WTC11 (cell line): ENCODE measurements at places on chromosomes 16 and 17. TPM values are rescaled to one million over a fixed set of nuclear protein-coding genes. Genes with fewer than 3 reads are reported as not detected.

The KREMEN2 gene
- 7.5 to 8.6 TPM (median 8.5 TPM) in 3 replicates for total RNA-seq

The PSMB10 gene
- total RNA-seq = 34.8 to 40.9 TPM (median 35.3 TPM) in 3 replicates

DNA sequence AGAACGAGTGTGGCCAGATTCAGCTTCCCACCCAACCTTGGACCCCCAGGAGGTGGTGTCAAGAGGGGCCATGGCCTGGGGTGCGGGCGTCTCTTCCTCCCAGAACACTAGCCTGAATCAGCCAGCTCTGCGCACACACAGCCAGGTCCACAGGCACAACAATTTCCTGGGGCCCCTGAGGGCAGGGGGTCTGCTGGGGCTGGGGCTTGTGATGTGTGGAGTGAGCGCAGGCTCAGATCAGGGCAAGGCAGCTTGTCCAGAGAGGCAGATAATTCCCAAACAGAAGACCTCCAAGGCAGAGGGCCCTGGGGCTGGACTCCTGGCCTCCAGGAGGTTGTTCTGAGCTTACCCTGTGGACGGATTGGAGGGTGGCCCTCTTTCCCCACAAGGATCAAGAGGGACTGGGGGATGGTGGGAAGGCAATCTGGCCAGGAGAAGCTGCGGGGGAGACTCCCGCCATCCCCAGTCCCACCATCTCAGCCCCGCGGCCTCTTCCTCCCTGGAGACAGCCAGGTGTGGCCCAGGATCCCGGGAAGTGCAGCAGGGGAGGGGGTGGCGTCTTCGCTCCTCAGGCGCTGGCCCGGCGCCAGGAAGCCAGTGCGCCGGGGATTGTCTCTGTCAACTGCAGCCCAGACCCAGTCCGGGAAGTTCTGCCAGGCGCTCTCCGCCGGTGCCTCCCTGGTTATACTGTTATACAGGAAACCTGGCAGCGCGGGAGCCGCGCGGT, 52.0 kb upstream of the AMZ2 start:
- peaks cover 89% of the 10 kb centered on the region for H3K27me3 ChIP-seq
- H3K36me3 ChIP-seq = no peaks in the 10 kb centered on the region
- DNase-seq = peak; percentile 59
- peaks cover 24% of the 10 kb centered on the region for H3K4me1 ChIP-seq
- H3K27ac ChIP-seq = no peak overlapping the region
- H3K4me3 ChIP-seq = peak overlapping the region; percentile 69

DNA sequence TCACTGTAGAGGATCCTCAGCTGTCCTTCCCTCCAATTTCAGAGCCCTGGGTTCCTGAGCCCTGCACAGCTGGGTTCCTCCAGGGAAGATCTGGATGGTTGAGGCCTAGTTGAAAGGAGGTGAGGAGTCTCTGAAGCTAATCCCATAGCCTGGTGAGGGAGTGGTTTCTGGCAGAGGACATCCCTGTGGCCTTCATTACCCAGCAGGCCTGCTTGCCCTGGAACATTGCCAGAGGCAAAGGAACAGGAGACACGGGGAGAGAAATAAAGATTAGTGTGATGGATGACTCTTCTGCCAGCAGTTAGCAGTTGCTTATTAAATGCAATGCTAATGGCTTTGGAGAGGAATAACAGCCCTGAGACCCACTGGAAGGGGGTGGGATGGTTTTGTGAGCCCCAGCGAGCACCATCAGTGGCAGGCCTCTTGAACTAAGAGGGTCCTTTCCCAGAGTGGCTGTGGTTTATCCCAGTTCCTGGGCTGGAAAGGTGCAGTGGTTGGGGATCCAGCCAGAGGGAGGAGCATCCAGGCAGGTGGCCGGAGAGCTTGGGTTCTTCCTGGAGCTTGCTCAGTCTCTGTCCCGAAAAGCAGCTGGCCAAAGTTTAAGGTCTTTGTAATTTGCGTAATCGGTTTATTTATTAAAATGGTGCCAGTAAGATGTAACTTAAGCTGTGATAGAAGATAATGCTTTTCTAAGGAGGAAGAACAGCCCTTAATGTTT, 209.7 kb downstream of the CCDC182 start:
- no peaks in the 10 kb centered on the region for H3K27me3 ChIP-seq
- no peaks in the 10 kb centered on the region for H3K36me3 ChIP-seq
- H3K27ac ChIP-seq = peak overlapping the region; percentile 27; the same call in 1 of the 2 replicates
- peaks cover 35% of the 10 kb centered on the region for H3K4me1 ChIP-seq

GRCh38 chr16:2969545-2970521, 685 bp downstream of the PAQR4 start:
- no peak overlapping the region for H3K27ac ChIP-seq
- peaks cover 27% of the 10 kb centered on the region for H3K4me1 ChIP-seq
- H3K36me3 ChIP-seq = peaks cover 9% of the 10 kb centered on the region; the same call in 1 of the 2 replicates
- H3K27me3 ChIP-seq = peaks cover 33% of the 10 kb centered on the region
